Right kidney (tissue), 9 donors: ENCODE measurements at places on chromosomes 7 and 10.

GRCh38 chr10:93142534-93142933 is 68.8 kb downstream of the CYP26A1 start:
- no peak for DNase-seq

DNA sequence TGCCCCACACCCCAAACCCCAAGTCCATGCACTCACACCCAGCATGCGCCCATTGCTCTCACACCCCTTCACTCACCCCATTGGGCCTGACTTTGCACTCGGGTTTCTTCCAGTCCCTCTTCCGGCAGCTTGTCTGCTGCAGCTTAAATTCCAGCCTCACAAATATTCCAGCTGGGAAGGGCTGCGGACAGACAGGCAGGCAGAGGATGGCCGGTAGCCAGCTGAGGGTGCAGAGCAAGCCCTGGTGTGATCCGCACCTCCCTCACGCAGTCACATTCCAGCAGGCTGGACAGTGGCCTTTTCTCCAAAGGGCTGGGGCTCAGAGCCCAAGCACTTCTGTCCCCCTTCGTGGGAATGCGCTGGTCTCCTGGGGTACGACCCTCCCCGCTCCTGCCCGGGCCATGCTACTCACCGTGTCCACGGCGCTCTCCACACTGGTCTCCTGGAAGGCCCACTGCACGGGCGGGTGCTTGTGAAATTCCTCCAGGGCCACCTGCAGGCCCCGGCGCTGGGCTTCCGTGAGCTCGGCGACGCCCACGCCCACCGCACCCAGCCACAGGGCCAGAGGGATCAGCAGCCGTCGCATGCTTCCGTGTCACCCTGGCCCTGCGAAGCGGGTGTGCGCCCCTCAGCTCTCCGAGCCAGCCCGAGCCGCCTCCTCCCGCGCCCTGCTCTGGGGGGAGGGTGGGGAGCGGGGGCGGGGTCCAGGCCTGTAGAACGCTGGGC is 1.2 kb downstream of the RARRES2 start:
- DNase-seq, result peak; percentile 73

GRCh38 chr10:96416643-96417042 is 57.8 kb upstream of the OPALIN start:
- no peak for DNase-seq

DNA sequence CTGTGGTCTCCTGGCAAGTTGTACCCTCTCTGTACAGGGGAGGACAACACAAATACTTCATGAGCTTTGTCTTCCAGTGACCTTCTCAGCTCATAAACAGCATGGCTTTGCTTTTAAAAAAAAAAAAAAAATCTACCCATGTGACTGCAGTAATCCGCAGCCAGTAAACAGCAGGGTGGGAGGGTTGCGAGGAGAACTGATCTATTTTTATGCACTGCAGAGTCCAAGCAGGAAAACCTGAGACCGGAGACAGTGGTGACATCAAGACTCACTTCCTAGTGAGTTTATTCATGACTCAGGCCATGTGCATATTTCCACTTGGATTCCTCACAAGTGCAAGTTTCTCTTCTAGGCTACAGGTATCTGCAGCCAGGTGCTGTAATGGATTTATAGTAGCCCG is 127.9 kb downstream of the NRF1 start:
- no peak for DNase-seq

GRCh38 chr7:100066953-100067352 is 14.6 kb downstream of the ZNF3 start:
- DNase-seq, result no peak

DNA sequence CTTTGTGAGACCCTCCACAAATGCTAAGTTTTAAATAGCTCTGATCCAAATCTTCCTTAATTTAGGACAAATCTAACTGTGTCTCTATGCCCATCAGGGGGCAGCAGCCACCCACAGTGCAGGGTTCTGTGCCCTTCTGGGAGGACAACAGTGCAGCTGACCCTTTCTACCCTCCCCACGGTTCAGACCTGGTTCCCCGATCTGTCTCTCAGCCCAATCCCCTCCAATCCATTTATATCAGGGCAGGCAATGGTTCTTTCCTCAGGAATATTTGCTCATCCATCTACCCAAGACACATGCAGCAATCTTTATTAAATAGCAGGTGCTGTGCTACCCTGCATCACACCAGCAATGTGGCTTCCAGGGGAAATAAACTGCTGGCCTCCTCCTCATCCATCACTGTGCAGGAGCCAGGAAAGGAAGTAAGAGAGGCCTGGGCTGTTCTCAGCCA is 4.0 kb upstream of the RBM28 start:
- no peak for DNase-seq

- no peak for DNase-seq
Observed at GRCh38 chr10:89341649-89342048, 13.9 kb downstream of the IFIT3 start.

DNA sequence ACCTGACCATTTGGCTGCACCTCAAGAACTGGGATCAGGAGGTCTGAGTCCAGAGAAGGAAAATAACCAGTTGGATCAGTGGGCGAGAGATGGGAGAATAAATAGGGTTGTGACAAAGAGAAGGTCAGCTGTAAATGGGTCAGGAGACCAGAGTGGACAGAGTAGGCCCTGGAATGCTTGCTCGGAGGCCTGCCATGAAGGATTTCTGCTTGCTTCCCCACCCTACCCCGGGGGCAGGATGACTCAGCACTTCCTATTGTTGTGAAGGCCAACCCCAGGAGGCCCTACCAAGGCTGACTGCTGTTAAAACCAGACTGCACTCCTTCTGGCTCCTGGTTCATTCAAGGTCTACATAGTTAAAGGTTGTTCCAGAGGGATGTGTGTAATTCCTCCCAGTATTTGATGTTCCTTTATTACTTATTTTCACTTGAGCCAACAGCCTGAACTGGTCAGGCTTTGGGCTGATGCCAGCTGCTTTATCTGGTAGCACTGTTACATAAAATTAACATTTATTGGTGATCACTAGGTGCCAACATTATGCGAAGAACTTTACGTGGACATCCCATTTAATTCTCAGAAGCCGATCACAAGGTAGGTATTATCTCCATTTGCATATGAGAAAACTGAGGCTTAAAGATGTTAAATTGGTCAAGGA is 27.3 kb upstream of the IFRD1 start:
- no peak for DNase-seq

DNA sequence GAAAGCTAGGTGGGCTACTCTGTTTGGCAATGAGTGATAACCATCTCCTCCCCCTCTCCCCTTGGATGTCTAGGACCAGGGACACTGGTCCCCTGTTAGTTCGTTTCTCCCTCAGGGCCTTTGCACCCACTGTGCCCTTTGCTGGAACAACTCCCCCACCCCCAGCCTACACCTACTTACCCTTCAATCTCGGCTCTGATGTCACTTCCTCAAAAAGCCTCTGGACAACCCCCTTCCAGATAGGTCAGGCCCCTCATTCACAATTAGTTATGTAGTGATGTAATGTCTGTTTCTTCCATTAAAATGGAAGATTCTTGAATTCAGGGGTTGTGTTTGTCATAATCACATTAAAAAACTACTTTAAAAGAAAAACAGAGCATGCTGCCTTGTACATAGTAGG is 152.9 kb downstream of the SNX10 start:
- no peak for DNase-seq

- DNase-seq, result no peak
Observed at GRCh38 chr7:80593869-80594586, 44.4 kb upstream of the CD36 start.

DNA sequence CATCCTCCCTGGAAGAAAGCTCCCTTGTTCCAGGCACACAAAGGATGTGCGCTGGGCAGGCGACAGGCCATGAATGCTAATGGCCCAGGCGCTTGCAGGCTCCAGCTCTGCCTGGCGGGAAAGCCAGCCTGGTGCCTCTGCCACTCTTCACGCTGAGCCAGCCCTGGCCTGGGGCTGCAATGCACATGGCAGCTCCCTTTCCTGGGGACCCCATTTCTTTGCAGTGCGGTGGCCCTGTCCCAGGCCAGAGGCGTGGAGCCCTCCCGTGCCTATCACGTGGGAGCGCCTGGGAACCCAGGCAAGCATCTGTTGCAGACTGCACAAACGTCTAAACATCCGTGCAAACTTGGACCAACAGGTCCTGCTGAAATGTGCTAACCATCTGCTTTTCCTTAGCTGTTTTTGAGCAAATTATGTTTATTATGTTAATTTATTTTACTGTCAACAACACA is 152.1 kb upstream of the LYZL2 start:
- DNase-seq, result no peak

DNA sequence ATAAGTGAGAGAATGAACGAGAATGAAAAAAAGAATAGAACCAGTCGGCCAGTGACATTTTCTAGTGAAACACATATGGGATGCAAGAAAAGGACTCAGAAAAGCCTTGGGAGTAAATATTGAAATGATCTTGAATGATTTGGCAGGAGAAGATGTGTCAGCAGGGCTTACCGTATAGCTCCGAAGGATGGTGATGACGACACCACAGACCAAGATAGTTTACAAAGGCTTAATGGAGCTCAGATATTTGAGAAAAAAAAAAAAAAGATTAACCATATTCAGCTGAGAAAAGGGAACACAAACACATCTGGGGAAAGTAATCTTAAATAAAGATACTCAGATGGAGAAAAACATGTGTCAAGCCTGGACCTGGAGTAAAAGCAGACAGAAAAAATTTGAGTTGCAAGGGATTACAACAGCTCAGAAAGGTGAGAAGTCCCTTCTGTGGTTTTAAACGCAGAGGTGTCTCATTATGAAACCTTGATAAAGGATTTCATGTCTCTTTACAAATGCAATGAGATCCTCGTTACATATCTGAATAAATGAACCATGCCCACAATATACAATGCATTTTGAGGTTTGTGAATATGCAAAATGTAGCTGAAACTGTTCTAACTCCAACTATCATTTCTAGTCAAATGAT is 36.0 kb downstream of the DNAJB9 start:
- no peak for DNase-seq

DNA sequence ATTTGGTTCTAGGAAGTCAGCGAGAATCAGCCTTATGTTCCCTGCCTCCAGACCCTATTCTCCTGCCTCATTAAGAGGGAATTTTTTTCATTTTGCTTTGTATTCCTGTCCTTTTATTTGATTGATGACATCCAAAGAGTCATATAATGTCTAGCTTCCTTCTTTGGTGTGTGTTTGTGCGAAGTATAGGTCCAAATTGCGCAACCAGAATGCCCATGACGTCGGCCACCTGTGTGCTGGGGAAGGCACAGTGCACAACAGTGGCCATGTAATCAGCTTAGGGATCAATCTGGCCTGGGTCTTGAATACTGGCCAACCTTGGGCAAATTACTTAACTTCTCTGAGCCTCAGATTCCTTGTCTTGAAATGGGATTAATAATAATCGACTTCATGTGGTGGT is 206.2 kb downstream of the VTI1A start:
- no peak for DNase-seq

GRCh38 chr10:121043124-121043849 is 192.1 kb downstream of the WDR11 start:
- peak; percentile 44 for DNase-seq

DNA sequence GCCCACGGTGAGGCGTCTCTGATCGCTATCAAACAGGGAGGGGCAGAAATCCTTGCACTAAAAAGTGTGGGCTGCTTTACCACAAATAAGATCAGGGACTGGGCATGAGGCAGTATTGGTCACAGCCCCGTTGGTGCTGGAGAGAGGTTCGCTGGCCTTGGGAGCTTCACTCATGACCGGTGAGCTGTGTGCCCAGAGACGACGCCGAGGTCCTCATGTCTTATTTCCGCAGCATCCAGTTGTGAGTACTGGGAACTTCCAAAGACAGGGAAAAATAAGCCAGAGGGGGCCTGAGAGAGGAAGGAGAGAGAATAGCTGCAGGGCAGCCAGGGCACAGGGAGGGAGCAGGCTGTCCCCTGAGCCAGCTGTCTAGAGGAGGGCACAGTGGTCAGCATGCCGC is 154.2 kb upstream of the PRKCQ start:
- no peak for DNase-seq

GRCh38 chr10:76022366-76022765 is 590.9 kb downstream of the LRMDA start:
- no peak for DNase-seq

DNA sequence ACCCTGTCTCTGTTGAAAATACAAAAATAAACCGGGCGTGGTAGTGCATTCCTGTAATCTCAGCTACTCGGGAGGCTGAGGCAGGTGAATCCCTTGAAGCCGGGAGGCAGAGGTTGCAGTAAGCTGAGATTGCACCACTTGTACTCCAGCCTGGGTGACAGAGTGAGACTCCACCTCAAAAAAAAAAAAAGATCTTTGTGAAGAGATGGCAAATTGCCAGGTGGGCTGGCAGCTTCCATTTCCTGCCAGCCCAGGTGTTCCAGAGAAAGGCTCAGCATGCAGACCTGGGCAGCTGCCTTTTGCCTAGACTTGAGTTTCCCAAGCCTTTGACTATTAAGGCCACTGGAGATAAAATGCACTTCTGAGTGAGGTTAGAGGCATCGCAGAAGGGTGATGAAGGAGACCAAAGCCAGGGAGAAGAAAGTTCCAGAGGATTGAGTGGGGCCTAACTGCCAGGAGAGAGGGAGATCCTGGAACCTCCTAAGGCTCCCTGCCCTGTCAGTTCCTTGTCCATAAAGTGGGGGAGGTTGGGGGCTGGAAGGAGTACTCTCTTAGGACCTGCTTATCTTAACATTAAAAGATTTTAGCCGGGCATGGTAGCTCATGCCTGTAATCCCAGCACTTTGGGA is 10.0 kb upstream of the DDIT4 start:
- peak; percentile 38 for DNase-seq

DNA sequence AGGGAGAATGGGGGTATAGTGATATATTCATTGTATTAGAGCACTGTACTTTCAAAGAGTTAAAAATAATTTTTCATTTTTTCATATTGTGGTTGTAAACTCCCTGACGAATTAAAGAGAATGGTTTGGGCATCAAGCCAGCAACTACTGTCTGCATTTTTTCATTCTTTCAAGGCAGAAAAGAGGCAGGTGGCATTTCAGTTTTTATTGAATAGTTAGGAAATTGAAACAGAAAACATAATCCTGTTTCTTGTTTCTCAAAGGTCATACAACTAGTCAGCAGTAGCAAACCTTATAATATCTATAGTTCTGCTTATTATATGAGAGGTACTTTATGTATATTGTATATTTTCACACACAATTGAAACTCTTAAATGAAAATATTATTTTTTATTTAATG is 303.9 kb upstream of the KCND2 start:
- DNase-seq, result no peak
